ENCODE measurements at places on chromosomes 5 and 9.

GRCh38 chr5:1643651-1644392 lies 120.1 kb upstream of the LPCAT1 start:
- no peak for DNase-seq

GRCh38 chr9:38292480-38292879 lies 100.0 kb upstream of the ALDH1B1 start:
- DNase-seq = no peak

DNA sequence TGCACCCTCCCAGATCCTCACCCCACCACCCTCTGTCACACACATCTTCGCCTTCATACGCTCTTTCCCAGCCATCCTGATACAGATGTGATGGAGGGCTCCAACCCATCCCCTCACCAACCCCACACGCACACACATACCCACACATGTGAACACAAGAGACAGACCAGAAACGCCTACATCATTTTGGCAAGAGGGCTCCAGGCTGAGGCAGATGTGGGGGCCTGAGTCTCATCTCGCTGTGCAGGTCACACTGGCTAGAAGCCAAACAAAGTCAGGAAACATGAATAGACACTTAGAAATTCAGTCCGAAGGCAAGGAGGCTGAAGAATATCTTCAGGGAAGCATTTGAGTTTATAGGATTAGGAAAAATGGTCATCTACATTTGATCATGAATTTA lies 6.2 kb downstream of the PRDM12 start:
- no peak for DNase-seq

GRCh38 chr5:138336952-138337684 lies 948 bp upstream of the FAM53C start:
- DNase-seq = no peak

DNA sequence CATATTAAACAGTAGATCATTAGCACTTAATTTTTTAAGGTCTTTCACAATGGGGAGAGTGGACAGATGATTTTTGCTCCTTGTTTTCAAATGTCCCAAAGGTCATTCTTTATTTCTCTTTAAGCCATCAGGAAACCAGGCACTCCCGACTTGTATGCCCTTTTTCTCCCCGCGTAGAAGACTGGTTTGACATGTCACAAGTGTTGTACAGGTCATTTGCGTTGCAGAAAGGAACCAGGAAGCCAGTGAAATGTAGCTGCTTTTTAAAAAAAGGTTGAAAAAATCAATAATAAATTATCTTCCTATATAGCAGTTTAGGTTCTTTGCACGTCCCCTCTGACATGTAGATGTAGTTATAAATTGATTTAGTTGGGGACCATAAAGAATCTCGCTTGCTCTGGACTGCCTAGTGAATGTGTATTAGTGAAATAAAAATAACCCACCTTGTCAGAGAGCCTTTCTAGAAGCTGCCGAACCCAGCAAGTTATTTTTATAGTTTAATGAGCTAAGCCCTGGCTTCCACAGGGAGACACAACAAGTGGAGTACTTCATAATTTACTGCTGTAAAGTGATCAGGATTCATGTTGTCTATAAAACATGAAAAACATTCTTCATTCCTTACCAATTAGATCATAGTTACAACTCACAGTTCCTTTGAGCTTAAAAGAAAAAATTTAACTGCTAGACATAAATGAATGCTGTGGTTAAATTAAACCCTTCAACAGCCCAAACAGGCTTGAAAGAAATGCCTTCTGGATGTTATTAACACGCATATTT lies 404.6 kb downstream of the CSNK1G3 start:
- no peak for DNase-seq

GRCh38 chr9:129851821-129852220 lies 16.6 kb downstream of the USP20 start:
- DNase-seq = no peak

- DNase-seq = peak; percentile 41
These were observed 3.7 kb upstream of the GNPDA1 start for GRCh38 chr5:142016556-142016955.

GRCh38 chr5:56328753-56329560 lies 95.8 kb upstream of the ANKRD55 start:
- no peak for DNase-seq

GRCh38 chr9:98998441-98999151 lies 54.9 kb downstream of the COL15A1 start:
- DNase-seq = peak; percentile 58

GRCh38 chr5:83925955-83926337 lies 205.3 kb upstream of the HAPLN1 start:
- DNase-seq = no peak

- no peak for DNase-seq
These were observed 63.8 kb downstream of the PHAX start for GRCh38 chr5:126664586-126664985.

DNA sequence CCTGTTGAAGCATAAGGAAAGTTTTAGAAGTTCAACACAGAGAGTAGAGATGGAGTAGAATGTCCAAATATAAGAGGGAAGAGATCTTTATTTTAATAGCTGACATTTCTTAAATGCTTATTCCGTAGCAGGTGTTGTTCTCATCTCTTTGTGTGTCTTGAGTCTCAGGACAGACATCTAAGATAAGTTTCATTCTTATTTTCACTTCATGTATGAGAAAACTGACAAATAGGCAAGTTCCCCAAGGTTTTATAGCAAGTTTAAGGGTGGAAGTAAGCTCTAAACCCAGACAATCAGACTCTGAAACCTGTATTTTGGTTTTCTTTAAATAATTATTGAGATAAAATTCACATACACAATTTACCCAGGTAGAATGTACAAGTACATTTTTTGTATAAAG lies 228.4 kb upstream of the PPP1R2B start:
- DNase-seq = no peak

- peak; percentile 16 for DNase-seq
These were observed 16.2 kb downstream of the RALGDS start for GRCh38 chr9:133104718-133105460.

GRCh38 chr9:88732128-88732527 lies 197.2 kb downstream of the NXNL2 start:
- no peak for DNase-seq

DNA sequence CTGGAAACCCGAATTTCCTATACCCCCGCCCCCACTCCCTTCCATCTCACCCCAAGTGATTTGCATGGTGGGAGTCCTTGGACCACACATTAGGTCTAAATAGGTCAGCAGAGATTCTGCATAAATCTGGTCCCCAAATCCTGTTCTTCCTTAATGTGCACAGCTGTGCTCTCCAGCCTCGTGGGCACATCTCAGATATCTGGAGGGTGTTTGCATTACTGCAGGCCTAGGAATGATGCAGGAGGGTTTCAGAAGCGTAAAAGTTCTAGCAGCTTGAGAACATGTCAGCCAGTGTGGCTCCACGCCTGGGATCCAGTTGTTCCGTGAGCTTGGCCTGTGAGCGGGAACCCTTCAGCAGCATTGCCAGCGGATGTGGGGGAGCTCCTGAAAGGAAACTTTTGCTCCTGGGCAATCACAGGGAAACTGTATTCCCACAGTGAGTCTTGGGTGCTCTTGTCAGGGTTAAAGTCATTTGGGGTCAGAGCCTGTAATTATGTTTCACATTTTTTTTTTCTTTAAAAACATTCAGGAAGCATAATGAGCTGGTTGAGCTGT lies 12.9 kb downstream of the ARHGAP26 start:
- no peak for DNase-seq

All from activated T-cell treated with anti-CD3 and anti-CD28 coated beads, Interleukin-2, amount 50 U/mL, for 1 hour (primary cell).